Left kidney (tissue), 8 donors: ENCODE measurements at places on chromosomes 2 and 18. TPM values are rescaled to one million over a fixed set of nuclear protein-coding genes. Genes with fewer than 3 reads are reported as not detected.

- DNase-seq: no peak
Observed at GRCh38 chr2:38740851-38741731, 10.1 kb downstream of the SRSF7 start.

GRCh38 chr18:50441501-50441900 lies 66.7 kb downstream of the SKA1 start:
- DNase-seq: no peak

- DNase-seq: no peak
Observed at GRCh38 chr2:120275617-120276400, 23.2 kb downstream of the RALB start.

GRCh38 chr18:41982942-41983660 lies 28.1 kb downstream of the PIK3C3 start:
- DNase-seq: no peak

- DNase-seq: no peak
Observed at GRCh38 chr2:232200195-232200594, 178.4 kb upstream of the ALPP start.

GRCh38 chr18:33538418-33539042 lies 39.5 kb upstream of the ASXL3 start:
- no peak for DNase-seq

DNA sequence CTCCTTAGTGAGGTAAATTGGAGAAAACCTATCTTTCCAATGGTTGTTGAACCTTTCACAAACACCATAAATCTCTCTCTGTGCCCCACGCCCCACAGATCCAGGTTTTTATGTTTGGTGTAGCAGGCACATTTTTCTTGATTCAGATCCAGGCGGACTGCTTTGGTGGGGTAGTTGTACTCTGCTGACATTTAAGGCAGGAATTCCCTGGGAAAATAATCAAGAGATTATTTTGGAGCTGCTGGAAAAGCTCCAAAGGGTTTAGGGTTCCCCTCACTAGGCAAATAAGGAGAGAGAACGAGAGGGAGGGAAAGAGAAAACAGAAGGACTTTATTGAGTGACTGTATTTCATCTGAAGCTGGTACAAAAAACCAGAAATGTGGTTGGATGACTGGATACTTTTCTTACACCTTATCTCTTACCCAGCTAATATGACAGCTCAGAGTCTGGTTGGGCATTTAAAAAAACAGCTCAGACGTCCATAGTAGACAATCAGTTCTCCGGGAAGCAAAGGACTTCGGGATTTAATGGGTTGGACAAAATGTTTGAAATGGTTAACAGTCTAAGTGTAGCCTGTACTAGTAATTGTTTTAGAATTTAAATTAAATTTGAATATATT lies 3.6 kb upstream of the AQP4 start:
- peak; percentile 79 for DNase-seq

DNA sequence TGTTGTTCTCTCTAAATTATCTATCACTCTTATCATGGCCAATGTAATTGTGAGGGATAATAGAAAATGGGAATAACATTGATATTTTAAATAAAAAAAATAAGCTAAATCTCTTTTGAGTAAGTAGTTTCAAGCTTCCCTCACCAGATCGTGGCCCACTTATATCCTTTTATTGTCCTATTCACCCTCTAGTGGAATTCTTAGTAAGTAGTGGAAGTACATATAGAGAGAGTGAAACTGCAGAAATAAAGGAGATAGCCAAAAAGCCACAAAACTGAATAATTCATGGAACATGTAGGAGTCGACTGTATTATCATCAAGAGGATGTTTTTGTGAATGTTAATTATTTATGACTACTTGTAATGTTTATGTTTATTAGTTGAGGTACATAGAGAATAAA lies 66.1 kb upstream of the DTNA start:
- DNase-seq: no peak

DNA sequence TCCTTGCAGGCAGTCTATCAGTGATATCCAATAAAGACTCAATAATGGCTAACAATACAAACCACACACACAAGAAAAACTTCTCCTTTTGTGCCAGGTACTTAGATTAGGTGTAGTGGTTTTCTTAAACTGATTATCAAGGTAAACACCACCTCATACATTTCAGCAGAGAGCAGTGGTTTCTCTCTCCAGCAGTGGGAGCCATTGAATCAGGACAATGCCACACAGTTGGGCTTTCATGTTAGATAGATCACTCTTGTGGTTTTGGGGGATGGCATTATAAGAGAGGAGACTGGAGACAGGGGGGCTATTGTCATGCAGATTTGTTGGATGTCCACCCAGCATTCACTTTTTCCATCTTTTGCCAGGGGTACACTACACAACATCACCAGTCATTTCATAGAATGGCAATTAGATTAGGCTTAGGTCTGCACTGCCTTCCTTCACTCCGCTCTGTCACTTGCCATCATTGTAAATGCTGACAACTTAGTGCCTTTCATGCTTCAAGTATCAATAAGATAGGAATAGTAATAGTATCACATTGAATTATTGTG lies 13.6 kb upstream of the IRS1 start:
- DNase-seq: no peak

- no peak for DNase-seq
Observed at GRCh38 chr2:62383846-62384245, 122.1 kb downstream of the TMEM17 start.

DNA sequence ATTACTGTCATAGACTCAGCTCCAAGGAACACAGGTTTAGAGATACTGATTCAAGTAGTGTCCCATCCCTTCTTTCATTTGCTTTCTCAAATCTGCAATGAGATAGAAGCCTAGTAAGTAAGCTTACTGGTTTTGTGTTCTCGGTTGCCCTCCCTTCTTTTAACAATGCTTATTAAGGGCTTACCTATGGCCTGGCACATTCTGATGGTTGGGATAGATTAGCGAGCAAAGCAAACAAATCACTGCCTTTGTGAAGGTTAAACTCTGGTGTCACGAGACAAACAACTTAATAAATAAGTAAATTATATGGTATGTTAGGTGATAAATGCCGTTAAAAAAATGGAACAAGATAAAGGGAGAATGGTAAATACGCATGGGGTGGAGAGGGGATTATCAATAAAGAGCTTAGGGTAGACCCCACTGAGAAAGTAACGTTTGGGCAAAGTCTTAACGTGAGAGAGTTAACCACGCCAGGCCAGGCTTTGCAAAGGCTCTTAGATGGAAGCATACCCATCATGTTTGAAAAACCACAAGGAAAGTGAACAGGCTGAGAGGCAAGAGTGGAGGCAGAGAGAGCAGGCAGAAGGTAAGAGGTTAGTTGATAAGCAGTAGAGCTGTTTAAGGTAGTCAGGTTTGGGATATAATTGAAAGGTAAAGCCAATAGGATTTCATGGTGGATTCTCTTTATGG lies 31.0 kb downstream of the EIF2AK3 start:
- no peak for DNase-seq

DNA sequence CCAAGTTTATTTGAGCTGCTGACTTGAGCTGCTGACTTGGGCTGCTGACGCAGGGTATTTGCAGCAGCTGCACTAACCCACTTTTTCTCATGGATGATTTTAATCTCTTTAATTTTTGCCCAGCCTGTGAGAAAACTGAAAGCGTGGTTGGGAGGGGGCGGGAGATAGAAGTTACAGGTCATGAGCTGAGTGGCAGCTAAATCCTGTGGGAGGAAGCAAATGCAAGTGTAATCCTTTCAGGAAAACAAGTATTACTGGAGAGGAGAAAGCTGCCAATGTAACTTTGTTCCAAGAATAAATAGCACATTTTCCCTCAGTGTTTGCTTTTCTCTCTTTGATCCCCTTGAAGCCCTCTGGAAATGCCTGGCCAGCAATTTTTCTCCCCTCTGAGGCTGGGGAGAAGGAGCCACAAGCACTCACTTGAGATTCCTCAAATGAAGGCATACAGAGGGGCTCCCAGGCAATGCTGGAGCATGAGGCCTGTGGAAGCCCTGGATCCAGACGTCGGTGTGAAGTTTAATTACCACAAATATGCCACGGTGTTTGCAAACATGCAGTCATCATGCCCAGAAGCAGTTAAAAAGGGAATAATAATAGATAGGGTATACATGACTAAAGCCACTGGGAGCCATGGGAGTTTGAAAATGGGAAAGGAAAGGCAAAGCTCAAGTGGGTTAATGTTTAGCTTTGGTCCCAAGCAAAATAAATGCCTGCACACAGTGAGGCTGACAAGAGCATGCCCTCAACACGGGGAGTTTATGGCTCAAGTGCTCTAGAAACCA lies 10.4 kb upstream of the EVA1A start:
- DNase-seq: no peak

DNA sequence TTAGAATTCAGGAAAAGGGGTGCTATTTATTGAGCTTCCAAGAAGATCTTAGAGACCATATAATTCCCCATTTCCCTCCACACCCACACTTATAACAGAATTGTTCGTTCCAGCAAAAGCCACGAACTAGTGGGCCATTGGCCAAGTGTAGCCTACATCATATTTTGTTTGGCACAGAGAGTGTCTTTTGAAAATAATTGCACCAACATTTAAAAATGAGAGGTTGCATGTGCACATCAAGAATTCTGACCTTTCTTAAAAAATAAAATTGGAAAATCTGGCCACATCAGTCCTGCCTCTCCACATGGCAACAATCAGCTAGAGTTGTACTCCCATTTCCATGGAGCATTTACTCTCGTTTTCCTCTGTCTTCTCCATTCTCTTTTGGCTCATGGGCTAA lies 655.5 kb upstream of the FANCL start:
- no peak for DNase-seq

GRCh38 chr2:125471963-125472362 lies 1184.0 kb upstream of the GYPC start:
- no peak for DNase-seq

GRCh38 chr2:120994301-120994995 lies 258.8 kb downstream of the GLI2 start:
- no peak for DNase-seq

DNA sequence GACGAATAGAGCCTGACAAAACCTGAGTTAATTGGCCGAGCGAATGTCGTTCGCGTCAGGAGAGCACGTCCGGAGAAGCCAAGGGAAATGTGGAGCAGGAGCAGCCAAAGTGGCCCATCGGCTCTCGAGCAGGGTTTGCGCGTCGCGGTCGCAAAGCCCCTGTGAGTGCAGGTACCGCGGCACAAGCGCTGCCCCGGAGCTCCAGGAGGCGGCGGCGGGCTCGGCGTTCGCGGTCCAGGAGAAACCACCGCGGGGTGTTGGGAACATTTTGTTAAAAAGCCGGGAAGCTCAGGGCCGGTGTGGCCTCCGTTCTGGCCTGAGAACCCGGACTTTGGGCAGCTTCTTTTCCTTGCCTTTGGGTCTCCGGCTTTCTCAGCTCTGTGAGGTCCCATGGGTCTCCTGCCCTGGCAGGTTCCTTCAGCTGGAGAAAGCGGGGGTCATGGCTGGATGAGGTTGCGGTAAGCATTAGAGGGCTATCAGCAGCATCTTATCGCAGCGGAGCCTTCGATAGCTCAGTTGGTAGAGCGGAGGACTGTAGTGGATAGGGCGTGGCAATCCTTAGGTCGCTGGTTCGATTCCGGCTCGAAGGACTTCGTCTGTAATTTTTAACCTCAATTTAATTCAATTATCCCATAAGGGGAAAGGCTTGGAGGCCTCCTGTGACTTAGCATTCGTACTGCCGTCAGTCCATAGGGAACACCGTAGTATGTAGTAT lies 1.0 kb upstream of the AGBL5 start:
- DNase-seq: peak; percentile 95

GRCh38 chr2:37869304-37869703 lies 55.8 kb upstream of the RMDN2 start:
- DNase-seq: no peak

DNA sequence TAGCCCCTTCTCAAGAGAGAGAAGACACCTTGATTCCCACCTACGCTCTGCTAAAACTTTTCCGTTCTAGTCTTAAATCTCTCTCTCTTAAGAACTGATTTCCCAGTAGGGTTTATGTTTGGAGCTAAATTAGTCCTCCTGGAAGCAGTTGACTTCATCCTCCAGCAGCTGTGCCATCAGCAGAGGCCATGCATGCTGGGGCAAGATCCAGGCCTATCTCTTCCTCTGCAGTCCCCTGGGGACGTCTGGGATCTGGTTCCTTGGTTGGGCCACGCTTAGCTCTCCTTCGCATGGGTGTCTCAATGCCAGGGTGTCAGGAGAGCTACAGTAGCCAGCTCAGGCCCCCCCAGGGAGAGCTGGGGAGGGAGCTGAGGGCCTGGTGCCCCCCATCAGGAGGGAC lies 49.7 kb downstream of the HPCAL1 start:
- DNase-seq: no peak

- no peak for DNase-seq
Observed at GRCh38 chr2:238965371-238966071, 117.6 kb downstream of the TWIST2 start.

- DNase-seq: no peak
Observed at GRCh38 chr18:26992926-26993325, 127.4 kb upstream of the AQP4 start.

DNA sequence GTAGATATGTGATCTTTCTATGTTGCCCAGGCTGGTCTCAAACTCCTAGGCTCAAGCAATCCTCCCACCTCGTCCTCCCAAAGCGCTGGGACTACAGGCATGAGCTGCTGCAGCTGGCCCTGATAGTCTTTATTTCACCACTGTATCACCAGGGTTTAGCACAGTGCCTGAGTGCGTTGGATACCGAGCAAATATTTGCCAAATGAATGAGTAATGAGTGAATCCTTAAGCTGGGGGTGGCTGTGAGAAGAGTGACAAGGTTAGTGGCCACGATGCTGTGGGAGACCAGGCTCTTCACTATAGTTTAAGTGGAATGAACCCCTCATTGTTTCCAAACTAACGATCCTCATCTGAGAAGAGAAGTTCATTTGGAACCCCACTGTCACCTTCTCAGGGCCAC lies 60.8 kb upstream of the FAM136A start:
- no peak for DNase-seq

- DNase-seq: no peak
Observed at GRCh38 chr2:146994246-146994645, 850.6 kb upstream of the ACVR2A start.

- DNase-seq: no peak
Observed at GRCh38 chr18:37343542-37343851, 222.1 kb downstream of the CELF4 start.

DNA sequence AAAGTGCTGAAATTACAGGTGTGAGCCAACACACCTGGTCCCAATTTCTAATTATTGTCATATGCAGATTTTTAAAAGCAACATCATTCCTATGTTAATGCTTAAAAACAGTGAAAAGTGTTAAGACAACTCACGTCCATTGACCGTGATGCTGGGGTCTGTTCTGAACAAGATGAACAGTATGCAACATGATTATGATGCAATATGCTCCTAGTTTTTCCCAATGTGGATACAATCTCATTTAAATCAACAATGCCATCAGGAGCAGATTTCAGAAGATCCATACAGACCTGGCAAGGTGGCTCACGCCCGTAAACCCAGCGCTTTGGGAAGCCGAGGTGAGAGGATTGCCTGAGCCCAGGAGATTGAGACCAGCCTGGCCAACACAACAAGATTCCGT lies 31.5 kb downstream of the E2F6 start:
- no peak for DNase-seq

- no peak for DNase-seq
Observed at GRCh38 chr2:62352031-62352430, 154.0 kb downstream of the TMEM17 start.

The TMX3 gene
- polyA plus RNA-seq: 82.9 TPM

The TFCP2L1 gene
- 68.0 TPM for polyA plus RNA-seq

The NR4A2 gene
- polyA plus RNA-seq: 0.42 TPM

The CRYBA2 gene
- not detected for polyA plus RNA-seq

The RAX gene
- polyA plus RNA-seq: not detected

The CDH20 gene
- polyA plus RNA-seq: 3.3 TPM

The FAM124B gene
- 2.6 TPM for polyA plus RNA-seq

The AMER3 gene
- polyA plus RNA-seq: 0.03 TPM

The ZC3H6 gene
- 9.9 TPM for polyA plus RNA-seq

The GALR1 gene
- 0.15 TPM for polyA plus RNA-seq

The SP100 gene
- polyA plus RNA-seq: 33.5 TPM

The MC5R gene
- 0.22 TPM for polyA plus RNA-seq

The WDFY1 gene
- 66.6 TPM for polyA plus RNA-seq
